ENCODE measurements at places on chromosomes 7 and 10. TPM values are rescaled to one million over a fixed set of nuclear protein-coding genes. Genes with fewer than 3 reads are reported as not detected.

GSDME gene
- 4.5 TPM for total RNA-seq

COBL gene
- 0.39 TPM for total RNA-seq

NXPH1 gene
- not detected for total RNA-seq

TDRD1 gene
- total RNA-seq: not detected

PNLIPRP1 gene
- total RNA-seq: 0.95 TPM

HOXA6 gene
- total RNA-seq: 3.3 TPM

PRSS37 gene
- not detected for total RNA-seq

INTS1 gene
- total RNA-seq: 173 TPM

EGR2 gene
- 0.82 TPM for total RNA-seq

TMEM140 gene
- 3.2 TPM for total RNA-seq

CYP26A1 gene
- 1.5 TPM for total RNA-seq

DNA sequence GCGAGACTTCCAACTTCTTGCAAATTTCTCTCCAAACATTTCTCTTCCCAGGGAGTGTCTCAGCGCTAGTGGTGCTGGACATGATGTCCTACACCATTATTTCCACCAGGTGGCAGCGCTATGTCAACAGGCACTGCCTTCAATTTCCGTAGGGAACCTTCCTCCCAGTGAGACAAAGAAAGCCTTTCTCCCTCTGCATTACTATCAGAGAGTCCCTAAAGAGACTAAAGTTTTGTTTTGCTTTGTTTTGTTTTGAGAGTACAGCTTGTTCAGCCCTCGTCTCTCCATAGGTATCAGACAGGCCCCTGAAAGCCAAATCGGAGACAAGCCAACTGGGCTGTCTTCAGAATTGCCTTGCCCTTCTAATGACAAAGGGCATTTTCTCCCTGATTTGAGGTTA is 44.2 kb upstream of the GGCT start:
- peak; percentile 55 for DNase-seq

- DNase-seq: peak; percentile 35
Measured at GRCh38 chr7:4282434-4283223, 399.5 kb upstream of the FOXK1 start.

GRCh38 chr10:82922755-82923154 is 1047.8 kb downstream of the NRG3 start:
- no peak for DNase-seq

- no peak for DNase-seq
Measured at GRCh38 chr10:101858723-101859500, 15.3 kb upstream of the KCNIP2 start.

GRCh38 chr7:45685619-45686240 is 111.6 kb downstream of the ADCY1 start:
- no peak for DNase-seq

DNA sequence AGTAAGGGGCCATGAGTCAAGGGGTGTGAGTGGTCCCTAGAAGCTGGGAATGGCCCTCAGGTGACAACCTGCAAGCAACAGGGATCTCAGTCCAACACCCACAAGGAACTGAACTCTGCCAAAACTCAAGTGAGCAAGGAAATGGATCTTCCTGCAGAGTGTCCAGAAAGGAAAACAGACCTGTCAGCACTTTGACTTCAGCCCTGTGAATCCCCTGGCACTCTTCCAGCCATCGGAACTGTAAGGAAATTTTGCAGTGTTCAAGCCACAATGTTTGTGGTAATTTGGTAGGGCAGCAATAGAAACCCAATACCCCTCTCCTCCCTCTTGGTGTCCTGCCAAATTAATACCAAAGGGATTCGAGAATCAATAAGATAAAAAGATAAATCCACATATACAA is 6.9 kb downstream of the LYZL1 start:
- no peak for DNase-seq

DNA sequence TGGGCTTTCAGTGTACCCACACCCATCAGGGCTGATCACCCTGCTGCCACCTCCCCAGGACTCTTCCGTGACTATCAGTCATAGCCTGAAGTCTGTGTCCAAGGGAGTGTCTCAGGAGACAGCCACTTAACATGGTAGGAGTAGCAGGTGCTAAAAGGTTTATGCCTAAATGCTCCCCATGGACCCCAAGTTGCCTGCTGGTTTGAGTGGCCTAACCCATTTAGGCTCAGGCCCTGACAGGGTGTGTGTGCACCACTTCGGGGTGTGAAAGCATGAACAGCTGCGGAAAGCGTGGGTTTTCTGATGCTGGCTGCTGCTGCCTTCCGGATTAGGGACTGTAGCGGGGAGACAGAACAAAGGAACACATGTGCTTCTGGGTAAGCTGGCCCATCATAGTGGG is 93.2 kb upstream of the SAMD8 start:
- no peak for DNase-seq

- no peak for DNase-seq
Measured at GRCh38 chr10:89773081-89773480, 71.7 kb downstream of the KIF20B start.

DNA sequence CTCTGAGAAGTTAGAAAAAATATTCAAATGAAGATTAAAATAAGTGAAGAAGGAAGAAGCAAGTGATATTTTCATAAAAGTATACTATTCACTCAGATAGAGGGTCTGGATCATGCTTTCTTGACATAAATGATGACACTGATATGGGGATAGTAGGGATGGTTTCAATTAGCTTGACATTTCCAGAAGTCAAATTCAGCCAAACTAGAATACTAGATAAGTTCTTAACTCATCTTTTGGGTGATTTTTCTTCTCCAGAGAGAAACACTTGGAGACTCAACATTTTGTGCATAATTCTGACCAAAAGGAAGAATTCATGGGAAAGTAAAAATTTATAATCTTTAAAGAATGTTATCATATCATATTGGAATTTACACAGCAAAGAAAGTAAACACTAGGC is 152.0 kb upstream of the LRGUK start:
- DNase-seq: no peak

- DNase-seq: no peak
Measured at GRCh38 chr10:4062072-4062471, 277.1 kb upstream of the KLF6 start.

DNA sequence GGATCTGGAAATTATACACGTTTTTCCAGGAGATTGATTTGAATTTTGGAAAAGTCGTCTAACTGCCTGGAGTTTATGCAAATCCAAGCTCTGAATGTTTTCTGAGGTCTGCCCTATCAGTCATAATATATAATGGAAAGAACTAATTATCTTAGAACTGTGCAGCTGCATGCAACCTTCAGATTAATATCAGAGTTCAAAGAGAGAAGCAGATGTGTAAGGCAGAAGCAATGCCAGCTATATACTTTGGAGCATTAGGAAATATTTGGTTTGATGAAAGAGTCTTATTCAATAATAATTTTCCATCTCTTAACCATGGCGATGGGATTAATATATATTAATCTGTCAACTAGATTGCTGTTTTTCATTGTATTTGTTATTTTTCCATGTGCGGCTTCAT is 500.9 kb downstream of the NEBL start:
- DNase-seq: no peak

GRCh38 chr10:75736151-75736640 is 304.8 kb downstream of the LRMDA start:
- DNase-seq: no peak

- no peak for DNase-seq
Measured at GRCh38 chr10:28633750-28634149, 43.6 kb upstream of the BAMBI start.

GRCh38 chr7:50867034-50867356 is 84.3 kb upstream of the GRB10 start:
- DNase-seq: no peak

DNA sequence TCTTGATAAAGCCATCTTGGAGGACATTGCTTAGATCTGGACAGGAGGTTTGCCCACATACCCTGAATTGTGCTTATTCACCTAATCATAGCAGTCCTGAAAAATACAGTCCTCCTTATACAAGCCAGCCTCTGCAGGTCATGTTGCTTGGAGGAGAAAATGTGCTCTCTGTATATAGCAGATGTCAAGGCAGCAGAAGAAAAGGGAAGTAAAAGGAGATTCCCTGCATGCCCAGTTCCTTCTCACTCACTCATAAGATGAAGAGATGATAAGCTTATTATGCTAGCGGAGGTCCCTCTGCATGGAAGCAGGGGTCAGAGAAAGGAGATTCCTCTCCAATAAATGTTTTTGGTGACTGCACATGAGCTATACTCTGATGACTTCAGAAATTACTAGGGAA is 458.8 kb upstream of the ZMIZ1 start:
- no peak for DNase-seq

GRCh38 chr10:1109795-1110673 is 53.8 kb downstream of the WDR37 start:
- peak; percentile 61 for DNase-seq

GRCh38 chr10:13536674-13537366 is 8.0 kb upstream of the BEND7 start:
- DNase-seq: peak; percentile 10

DNA sequence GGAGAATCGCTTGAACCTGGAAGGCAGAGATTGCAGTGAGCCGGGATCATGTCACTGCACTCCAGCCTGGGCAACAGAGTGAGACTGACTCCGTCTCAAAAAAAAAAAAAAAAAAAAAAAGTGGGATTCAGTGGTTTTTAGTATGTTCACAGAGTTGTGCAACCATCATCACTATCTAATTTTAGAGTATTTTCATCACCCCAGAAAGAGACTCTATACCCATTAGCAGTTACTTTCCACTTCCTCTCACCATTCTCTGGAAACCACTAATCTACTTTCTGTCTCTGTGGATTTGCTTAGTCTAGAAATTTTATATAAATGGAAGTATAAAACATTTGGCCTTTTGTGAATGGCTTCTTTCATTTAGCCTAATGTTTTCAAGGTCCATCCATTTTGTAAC is 113.4 kb downstream of the ST7 start:
- no peak for DNase-seq

- no peak for DNase-seq
Measured at GRCh38 chr10:21510241-21511094, 15.0 kb downstream of the SKIDA1 start.

DNA sequence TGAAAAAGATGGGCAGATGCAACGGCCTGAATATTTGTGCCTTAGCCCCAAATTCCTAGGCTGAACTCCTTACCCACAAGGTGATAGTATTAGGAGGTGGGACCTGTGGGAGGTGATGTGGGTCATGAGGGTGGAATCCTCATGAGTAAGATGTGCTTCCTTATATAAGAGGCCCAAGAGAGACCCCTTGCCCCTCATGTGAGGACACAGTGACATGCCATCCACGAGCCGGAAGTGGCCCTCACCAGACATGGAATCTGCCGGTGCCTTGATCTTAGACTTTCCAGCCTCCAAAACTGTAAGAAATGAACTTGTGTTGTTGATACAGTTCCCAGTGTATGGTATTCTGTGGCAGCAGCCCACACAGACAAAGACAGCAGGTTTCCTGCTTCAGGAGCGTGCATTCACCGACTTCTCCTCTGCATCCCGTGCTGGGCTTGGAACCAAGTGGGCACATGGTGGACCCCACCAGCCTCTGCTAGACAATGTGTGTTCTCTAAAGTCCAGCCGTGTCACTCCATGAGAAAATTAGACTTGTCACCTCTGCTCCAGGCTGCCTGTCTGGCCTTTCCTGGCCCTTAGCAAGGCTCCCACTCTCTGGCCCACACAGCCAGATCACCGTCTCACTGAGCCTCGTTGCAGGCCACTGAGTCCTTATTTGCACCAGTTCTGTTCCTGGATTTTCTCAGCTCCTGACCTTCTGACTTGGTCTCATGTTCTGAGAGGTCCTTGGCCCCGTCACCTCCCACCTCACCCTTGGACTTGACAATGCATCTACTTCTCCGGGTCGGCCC is 52.9 kb upstream of the CACUL1 start:
- DNase-seq: no peak

GRCh38 chr7:38229386-38229785 is 44.0 kb downstream of the TARP start:
- DNase-seq: no peak

DNA sequence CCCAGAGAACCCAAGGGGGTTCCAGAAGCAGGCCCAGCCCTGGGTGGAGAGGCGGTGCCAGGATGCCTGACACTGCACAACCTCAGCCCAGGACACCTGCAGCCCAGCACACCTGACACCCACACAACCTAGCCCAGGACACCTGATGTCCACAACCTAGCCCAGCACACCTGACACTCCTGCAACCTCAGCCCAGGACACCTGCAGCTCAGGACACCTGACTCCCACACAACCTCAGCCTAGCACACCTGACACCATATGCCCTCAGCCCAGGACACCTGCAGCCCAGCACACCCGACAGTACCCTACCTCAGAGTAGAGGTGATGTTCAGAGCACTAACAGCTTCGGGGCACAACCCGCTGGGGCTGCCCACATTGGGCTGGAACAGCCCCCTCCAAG is 87.3 kb downstream of the PAXIP1 start:
- no peak for DNase-seq

- DNase-seq: no peak
Measured at GRCh38 chr7:121069346-121070100, 81.0 kb downstream of the CPED1 start.

DNA sequence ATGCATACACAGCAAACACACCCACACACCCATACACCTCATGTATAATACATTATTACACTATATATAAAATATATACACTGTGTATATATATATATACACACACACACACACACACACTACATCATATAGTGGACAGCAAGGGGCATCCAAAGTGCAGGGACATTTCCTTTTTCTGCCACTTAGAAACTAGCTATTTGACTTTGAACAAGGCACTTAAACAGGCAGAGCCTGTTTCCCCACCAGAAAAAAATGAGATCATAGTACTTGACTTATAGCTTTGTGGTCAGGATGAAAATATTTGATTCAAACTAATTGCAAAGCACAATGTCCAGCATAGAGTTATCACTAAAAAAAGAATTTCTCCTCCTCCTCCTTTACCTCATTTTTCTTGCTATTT is 254.3 kb upstream of the NPVF start:
- DNase-seq: no peak

GRCh38 chr10:60417024-60417423 is 27.3 kb upstream of the ANK3 start:
- no peak for DNase-seq

- DNase-seq: no peak
Measured at GRCh38 chr7:156559001-156559400, 81.6 kb upstream of the RNF32 start.

- DNase-seq: no peak
Measured at GRCh38 chr7:5567790-5568189, 144.2 kb upstream of the TNRC18 start.

DNA sequence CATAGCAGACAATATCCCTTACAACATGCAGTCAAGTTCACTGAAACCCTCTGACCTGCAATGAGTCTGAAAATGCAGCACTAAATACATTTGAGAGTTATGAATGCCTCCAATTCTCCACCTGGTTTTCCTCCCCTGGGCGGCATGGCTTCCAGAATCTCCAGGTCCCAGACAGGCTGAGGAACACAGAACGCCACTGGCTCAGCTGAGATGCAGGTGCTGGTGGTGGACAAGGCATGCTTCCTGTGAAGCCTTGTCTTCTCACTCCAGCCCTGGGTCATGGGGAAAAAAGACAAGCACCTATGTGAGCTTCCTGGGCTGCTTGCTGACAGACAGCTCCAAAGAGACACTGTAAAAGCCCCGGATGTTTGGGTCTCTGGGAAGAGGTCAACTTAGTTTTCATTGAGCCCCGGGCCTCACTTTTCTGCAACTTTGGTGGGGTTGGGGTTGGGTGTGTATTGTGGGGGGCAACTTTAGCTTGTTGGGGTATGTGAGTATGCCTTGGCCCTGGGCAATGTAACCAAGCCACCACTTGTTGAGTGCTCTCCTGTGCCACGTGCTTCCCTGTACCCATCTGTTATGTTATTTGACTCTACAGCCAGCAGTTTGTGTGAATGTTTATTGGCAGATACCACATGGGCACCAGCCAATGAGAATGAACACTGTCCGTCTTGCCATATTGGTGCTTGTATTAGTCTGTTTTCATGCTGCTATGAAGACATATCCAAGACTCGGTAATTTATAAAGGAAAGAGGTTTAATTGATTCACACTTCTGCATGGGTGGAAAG is 127.8 kb downstream of the EMX2 start:
- no peak for DNase-seq

All from Panc1 (cell line).